ENCODE measurements at places on chromosomes 2 and 18.

DNA sequence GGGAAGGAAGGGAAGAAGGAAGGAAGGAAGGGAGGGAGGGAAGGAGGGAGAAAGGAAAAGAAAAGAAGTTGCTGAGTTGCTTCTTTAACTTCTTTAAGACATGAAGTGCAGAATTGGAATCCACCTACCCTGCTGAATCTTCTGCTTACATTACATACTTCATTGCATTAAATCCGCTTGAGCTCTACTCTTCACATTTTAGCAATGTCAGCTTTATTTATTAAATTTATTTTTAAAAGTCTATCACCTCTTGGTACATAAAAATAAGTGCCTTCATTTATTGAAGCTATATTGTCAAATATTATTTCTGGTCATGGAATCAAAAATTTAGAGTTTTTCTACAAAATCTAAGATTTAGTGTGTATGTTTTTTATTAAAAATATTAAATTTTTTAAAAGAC, 284.6 kb downstream of the CCDC102B start:
- DNase-seq: no peak

- no peak for DNase-seq
These were observed 67.5 kb upstream of the DTNB start for GRCh38 chr2:25740810-25741381.

- DNase-seq: no peak
These were observed 864.3 kb upstream of the SOX11 start for GRCh38 chr2:4827836-4828235.

DNA sequence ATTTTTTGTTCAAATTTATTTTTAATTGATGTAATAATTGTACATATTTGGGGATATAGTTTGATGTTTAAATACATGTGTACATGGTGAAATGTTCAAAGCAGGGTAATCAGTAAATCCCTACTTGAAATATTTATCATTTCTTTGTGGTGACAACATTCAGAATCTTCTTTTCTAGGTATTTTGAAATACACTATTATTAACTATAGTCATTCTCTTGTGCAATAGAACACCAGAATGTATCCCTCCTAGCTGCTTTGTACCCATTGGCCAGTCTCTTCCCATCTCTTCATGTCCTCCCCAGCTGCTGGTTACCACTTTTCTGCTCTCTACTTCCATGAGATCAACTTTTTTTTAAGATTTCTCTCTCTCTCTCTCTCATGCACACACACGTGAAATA, 126.5 kb downstream of the ZNF407 start:
- DNase-seq: no peak

All from NCI-H1105 treated with DMSO at 0.1 percent for 48 hours (cell line).